ENCODE measurements at places on chromosomes 1 and 21. TPM values are rescaled to one million over a fixed set of nuclear protein-coding genes. Genes with fewer than 3 reads are reported as not detected.
A peak's percentile ranks its signal among the peaks of the same experiment; 100 is the strongest.

- no peak overlapping the region for H3K4me3 ChIP-seq
- no peaks in the 10 kb centered on the region for H3K36me3 ChIP-seq
- peaks cover 9% of the 10 kb centered on the region for H3K4me1 ChIP-seq
- H3K27me3 ChIP-seq, result no peaks in the 10 kb centered on the region
Measured at GRCh38 chr1:226919587-226919986, 20.5 kb upstream of the COQ8A start.

- H3K4me1 ChIP-seq, result no peaks in the 10 kb centered on the region
- no peaks in the 10 kb centered on the region for H3K27me3 ChIP-seq
- no peak overlapping the region for H3K27ac ChIP-seq
- no peak overlapping the region for H3K4me3 ChIP-seq
Measured at GRCh38 chr1:199982606-199983005, 44.9 kb upstream of the NR5A2 start.

DNA sequence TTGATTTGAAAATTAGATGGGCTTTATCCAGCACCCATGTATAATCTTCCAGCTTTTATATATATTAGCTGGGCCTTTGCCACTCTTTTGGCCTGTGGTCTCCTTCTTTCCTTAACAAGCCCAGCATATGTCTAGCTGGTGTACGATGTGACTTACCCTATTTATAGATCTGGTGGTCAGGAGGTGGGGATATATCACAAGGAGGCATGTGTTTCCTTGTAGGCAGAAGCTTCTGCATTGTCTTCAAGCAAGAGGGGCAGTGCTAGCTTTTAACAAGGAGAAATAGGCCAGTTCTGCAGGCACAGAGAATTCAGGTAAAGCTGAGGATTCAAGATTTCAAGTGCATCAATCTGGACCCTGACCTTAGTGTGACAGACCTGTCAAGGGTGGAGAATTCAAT, 38.0 kb upstream of the DNASE2B start:
- DNase-seq, result no peak
- H3K27ac ChIP-seq, result no peak overlapping the region
- no peaks in the 10 kb centered on the region for H3K36me3 ChIP-seq
- H3K4me3 ChIP-seq, result no peak overlapping the region

- no peak for DNase-seq
- H3K4me1 ChIP-seq, result peaks cover 8% of the 10 kb centered on the region
- H3K27ac ChIP-seq, result peak overlapping the region; percentile 14
- H3K4me3 ChIP-seq, result no peak overlapping the region
Measured at GRCh38 chr1:68916221-68916902, 419.5 kb upstream of the DEPDC1 start.

DNA sequence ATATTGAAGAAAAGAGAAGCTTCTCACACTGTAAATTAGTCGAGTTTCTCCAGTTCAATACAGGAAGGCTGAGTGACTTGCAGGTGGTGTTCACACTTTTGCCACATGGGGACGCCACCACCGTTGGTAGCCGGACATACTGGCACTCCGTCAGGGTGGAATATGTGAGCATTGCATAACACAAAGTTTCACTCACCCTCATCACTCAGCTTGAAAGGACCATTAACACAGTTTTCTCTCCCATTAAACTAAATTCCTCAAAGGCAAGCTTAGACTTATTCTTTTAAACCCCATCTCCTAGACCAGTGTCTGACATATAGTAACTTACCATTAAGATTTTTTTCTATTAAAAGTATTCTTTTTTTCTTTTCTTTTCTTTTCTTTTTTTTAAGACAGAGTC, 105.3 kb upstream of the SERBP1 start:
- H3K4me1 ChIP-seq, result no peaks in the 10 kb centered on the region
- H3K36me3 ChIP-seq, result no peaks in the 10 kb centered on the region
- H3K27me3 ChIP-seq, result no peaks in the 10 kb centered on the region
- DNase-seq, result peak; percentile 87
- H3K4me3 ChIP-seq, result no peak overlapping the region

- no peaks in the 10 kb centered on the region for H3K36me3 ChIP-seq
- no peak overlapping the region for H3K27ac ChIP-seq
- H3K27me3 ChIP-seq, result no peaks in the 10 kb centered on the region
- no peaks in the 10 kb centered on the region for H3K4me1 ChIP-seq
Measured at GRCh38 chr21:20802631-20803260, 195.5 kb upstream of the NCAM2 start.

CNR2 gene
- polyA plus RNA-seq, result not detected

TMEM269 gene
- 0.07 TPM for polyA plus RNA-seq

Measured in ovary (tissue), 10 donors.